ENCODE measurements at places on chromosomes 3 and 15. TPM values are rescaled to one million over a fixed set of nuclear protein-coding genes. Genes with fewer than 3 reads are reported as not detected.

GRCh38 chr15:48466820-48467219, 135.6 kb downstream of the DUT start:
- H3K27ac ChIP-seq, result no peak overlapping the region
- H3K27me3 ChIP-seq, result no peaks in the 10 kb centered on the region
- H3K4me3 ChIP-seq, result no peak overlapping the region
- no peaks in the 10 kb centered on the region for H3K36me3 ChIP-seq
- H3K4me1 ChIP-seq, result no peaks in the 10 kb centered on the region

GRCh38 chr15:29740692-29741311, 81.5 kb downstream of the TJP1 start:
- no peak overlapping the region for H3K4me3 ChIP-seq
- H3K27ac ChIP-seq, result no peak overlapping the region
- H3K36me3 ChIP-seq, result no peaks in the 10 kb centered on the region

DNA sequence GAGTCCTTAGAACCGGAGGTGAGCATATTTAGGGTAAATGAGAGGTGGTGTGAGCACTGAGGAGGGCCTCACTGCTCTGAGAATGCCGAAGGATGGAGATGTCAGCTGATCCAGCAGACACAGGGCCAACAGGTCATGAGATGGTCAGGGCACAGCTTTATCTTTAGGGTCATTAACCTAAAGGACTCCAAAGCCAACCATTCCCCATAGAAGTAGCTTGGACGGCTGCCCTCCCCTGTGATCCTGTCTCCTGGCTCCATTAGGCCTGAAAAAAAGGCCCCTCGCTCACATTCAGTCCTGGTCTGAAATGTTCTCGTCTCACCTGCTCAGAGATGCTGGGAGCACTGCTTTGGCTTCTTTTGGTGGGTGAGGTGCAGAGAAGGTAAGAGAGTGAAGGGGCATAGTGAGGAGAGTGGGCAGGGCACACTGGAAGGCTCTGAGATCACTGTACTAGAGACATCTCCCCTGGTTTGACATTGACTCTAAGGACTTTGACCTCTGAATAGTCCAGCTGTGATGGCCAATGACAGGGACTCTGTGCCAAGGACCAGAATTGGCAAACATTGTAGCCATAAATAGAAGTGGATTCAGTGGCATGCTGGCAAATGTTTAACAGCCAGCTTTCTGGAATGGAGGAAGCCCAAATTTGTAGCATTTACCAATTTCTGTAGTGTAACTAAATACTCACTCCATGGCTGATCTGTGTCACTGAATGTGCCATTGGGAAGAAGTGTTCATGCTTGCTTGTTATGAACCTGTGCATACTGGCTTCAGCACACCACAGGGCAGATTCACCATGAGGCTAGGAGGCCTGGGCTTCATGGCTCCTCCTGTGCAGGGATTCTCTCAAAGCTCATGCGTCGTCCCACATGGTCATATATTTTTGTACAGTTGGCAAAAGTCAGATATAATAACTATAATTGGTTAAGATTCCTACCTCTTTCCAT, 76.2 kb upstream of the MRPS22 start:
- no peak overlapping the region for H3K27ac ChIP-seq
- H3K4me3 ChIP-seq, result no peak overlapping the region
- peaks cover 3% of the 10 kb centered on the region for H3K4me1 ChIP-seq
- no peaks in the 10 kb centered on the region for H3K36me3 ChIP-seq

GRCh38 chr15:44780608-44781007, 44.3 kb downstream of the TRIM69 start:
- no peak overlapping the region for H3K4me3 ChIP-seq
- H3K36me3 ChIP-seq, result no peaks in the 10 kb centered on the region
- no peaks in the 10 kb centered on the region for H3K27me3 ChIP-seq
- H3K27ac ChIP-seq, result no peak overlapping the region

DNA sequence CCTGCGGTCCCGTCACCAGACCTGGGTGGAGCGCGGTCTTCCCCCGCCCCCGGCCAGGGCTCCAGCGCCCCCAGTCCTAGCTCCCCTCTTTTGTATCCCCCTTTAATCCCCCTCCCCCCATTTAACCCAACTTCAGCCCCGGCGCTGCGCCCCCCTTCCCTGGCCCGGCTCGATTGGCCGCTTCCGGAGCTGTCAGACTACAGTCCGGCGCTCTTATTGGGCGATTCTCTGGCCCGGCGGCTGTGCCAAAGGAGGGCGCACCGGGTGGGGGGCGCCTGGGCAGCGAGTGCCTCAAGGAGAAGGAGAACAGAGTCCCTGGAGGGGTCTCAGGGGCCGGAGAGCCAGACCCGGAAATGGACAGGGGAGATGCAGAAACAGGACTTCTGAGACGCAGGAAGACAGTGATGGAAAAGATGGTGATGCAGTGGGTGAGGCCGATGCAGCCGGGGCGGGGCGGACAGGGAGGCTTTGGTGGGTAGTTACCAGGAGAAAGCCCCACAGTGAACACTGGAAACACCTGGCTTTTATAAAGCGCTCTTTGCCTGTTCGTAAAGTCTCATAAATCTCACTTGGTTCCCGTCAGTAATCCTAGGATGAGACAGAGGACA, 1.2 kb upstream of the ADCY5 start:
- H3K27me3 ChIP-seq, result no peaks in the 10 kb centered on the region
- DNase-seq, result peak; percentile 66
- H3K4me1 ChIP-seq, result peaks cover 13% of the 10 kb centered on the region
- peak overlapping the region; percentile 75 for H3K4me3 ChIP-seq

DNA sequence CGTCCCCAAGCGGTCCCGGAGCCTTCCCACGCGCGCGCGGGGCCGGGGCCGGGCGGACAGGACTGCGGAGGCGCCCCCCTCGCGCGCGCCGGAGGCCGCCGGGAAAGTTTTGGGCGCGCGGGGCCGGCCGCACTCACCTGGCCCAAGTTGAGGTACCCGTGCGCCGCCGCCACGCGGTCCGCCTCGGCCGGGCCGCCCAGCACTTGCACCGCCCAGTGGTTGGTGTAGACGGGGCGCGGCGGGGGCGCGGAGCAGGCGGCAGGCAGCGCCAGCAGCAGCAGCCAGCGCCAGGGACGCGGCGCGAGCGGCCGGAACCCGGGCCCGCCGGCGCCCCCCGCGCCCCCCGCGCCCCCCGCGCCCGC, 289 bp downstream of the PCSK6 start:
- peak overlapping the region; percentile 10 for H3K4me3 ChIP-seq
- no peaks in the 10 kb centered on the region for H3K36me3 ChIP-seq
- H3K4me1 ChIP-seq, result no peaks in the 10 kb centered on the region
- no peak overlapping the region for H3K27ac ChIP-seq
- no peaks in the 10 kb centered on the region for H3K27me3 ChIP-seq
- DNase-seq, result no peak

SEC62 gene
- polyA plus RNA-seq, result 113 TPM

DNA sequence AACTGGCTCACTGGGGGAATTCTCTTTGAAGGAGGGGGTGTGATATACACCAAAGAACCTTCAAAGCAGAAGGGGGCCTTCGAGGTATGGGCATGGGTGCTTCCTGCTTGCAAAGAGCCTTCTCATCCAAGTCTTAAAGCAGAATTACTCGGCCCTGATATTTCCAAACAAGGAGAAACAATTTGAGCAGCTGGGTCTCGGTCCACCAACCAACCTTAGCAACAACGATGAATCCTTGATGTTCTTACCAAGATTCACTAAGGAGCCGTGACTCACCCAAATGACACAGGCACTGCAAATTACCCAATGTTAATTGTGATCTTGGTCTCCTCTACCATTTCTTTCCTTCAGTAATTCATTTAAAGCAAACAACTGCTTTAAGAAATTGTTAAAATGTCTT, 7.7 kb downstream of the HOMER2 start:
- no peaks in the 10 kb centered on the region for H3K4me1 ChIP-seq
- H3K36me3 ChIP-seq, result no peaks in the 10 kb centered on the region
- no peak overlapping the region for H3K27ac ChIP-seq
- DNase-seq, result no peak

DNA sequence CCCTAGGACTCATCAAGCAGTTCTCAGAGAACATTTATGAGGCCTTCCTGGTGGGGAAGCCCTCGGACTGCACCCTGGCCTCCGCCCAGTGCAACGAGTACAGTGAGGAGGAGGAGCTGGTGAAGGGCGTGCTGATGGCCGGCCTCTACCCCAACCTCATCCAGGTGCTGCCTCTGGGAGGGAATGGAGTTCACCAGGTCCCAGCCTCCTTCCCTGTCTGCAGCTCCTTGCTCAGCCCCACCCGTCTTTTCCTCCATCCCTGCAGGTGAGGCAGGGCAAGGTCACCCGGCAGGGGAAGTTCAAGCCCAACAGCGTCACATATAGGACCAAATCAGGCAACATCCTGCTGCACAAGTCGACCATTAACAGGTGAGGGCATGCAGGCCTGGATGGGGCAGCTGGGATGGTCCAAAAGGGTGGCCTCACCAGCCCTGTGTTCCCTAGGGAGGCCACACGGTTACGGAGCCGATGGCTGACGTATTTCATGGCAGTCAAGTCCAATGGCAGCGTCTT, 46.3 kb downstream of the DHX30 start:
- H3K4me3 ChIP-seq, result no peak overlapping the region
- DNase-seq, result no peak
- no peaks in the 10 kb centered on the region for H3K4me1 ChIP-seq
- H3K27me3 ChIP-seq, result no peaks in the 10 kb centered on the region
- no peak overlapping the region for H3K27ac ChIP-seq

GCHFR gene
- polyA plus RNA-seq, result 2.8 TPM

DNA sequence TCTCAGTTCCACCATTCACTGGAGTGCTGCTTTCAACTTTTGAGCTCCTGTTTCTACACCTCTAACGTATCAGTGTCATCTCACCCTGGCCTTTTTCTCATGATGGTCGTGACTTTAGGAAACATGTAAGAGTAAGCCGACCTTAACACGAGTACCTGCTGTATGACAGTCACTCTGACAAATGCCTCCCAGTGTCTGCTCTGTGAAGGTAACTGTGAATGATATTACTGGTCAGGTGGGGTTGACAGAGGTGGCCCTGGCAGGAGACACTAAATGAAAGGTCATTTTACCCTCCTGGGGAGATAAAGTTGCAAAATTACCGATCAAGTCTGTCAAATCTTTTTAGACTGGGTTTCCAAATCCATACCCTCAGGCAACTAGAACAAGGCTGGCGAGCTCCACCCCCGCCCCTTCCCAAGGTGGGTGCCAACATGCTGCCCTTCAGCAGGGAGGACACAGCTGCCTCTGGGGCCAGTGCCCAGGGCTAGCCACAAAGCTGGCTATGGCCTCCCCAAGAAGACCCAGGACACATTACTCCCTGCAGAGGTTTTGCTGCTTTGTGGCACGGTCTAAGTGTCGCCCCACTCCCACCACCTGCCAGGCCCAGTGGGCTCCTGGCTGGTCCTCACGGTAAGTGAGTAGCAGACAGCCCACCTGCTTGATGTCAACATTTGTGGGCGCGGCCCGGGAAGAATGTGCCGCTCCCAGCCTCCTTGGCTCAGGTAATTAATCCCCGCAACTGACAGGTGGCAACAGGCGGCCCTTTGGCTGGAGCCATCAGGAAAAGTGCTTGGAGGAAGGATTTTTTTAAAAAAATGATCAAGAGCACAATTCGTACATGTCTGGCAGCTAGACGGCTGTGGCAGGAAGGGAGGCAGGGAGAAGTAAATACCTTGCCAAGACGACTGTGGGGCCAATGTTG, 211.8 kb downstream of the TP63 start:
- H3K27me3 ChIP-seq, result no peaks in the 10 kb centered on the region
- DNase-seq, result no peak
- H3K4me1 ChIP-seq, result no peaks in the 10 kb centered on the region
- no peaks in the 10 kb centered on the region for H3K36me3 ChIP-seq

DNA sequence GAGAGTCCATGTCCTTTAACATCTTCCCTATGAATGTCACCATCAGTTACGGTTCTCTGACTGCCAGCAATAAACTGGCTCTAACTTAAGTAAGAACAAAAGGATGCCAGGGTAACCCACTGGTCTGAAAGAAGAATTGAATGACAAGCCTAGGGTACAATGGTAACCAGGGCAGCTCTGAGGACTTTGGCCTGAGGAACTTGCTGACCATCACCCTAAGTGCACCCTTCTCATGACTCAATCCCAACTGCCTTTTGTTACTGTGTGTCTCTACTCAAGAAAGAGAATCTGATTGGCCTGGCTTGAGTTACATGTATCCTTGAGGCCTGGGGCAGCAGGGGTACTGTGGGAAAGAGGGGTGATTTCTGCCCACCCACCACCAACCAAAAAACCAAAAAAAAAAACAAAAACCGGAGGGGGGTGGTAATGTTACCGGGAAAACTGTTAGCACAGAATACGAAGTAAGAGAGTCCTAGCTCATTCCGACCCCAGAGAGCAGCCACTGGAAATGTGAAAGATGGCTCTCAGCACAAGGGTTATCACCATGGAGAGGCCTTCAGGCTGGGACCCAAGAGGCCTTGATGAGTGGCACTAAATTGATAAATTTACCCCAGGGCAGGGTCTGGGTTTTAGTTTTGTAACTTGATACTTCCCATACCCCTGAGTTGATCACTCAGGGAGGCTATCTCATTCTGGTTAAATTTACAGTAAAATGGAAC, 9.3 kb upstream of the SLC28A1 start:
- no peak overlapping the region for H3K27ac ChIP-seq
- peaks cover 1% of the 10 kb centered on the region for H3K4me1 ChIP-seq
- no peak for DNase-seq
- H3K4me3 ChIP-seq, result no peak overlapping the region

DNA sequence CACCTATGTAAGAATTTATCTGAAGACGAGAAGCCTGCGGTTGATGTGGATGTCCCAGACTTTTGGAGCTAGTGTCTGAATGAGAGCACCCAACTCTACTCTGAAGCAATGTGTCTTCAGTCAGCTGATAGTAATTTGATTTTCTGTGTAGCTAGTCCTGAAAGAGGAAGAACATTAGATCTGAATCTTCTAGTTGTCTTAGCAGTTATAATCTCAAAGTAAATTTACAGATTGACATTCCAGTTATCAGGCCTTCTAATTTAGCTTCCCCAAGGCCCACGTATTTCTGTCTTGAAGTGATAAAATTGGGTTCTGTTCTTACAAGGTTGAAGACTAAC, 1.5 kb downstream of the TCAIM start:
- no peaks in the 10 kb centered on the region for H3K27me3 ChIP-seq
- H3K27ac ChIP-seq, result peak overlapping the region; percentile 98
- no peak overlapping the region for H3K4me3 ChIP-seq
- no peaks in the 10 kb centered on the region for H3K36me3 ChIP-seq
- no peaks in the 10 kb centered on the region for H3K4me1 ChIP-seq
- DNase-seq, result no peak
